ENCODE measurements at places on chromosomes 13 and 19. TPM values are rescaled to one million over a fixed set of nuclear protein-coding genes. Genes with fewer than 3 reads are reported as not detected.

The CCDC8 gene
- total RNA-seq, result 20.0 TPM

The PLK5 gene
- total RNA-seq, result not detected

The DCLK1 gene
- 1.7 TPM for total RNA-seq

The ZNF567 gene
- 4.4 TPM for total RNA-seq

The KLF1 gene
- total RNA-seq, result not detected

The LRG1 gene
- not detected for total RNA-seq

The COX7A1 gene
- 34.2 TPM for total RNA-seq

The KLK11 gene
- total RNA-seq, result not detected

The BABAM1 gene
- 61.7 TPM for total RNA-seq

The GSX1 gene
- total RNA-seq, result not detected

The OR7C1 gene
- total RNA-seq, result not detected

The PRODH2 gene
- total RNA-seq, result not detected

The ZNF729 gene
- not detected for total RNA-seq

The SHISA7 gene
- not detected for total RNA-seq

The MEDAG gene
- total RNA-seq, result 21.9 TPM
